ENCODE measurements at places on chromosomes 3 and 15.

DNA sequence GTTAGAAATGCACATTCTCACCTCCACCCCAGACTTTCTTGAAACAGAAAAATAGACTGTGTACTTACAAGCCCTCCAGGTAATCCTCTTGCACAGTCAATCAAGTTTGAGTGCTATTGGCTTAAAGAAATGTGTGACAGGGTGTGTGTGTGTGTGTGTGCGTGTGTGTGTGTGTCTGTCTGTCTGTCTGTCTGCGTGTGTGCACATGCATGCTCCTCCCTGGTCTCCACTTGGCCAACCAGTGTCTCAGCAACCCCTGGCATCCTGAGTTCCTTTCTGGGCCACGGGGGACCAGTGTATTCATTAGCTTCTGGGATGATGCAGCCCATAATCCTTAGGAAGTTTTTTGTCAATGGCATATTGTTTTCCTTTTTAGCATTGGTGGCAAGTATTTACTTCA lies 128.8 kb upstream of the IL12A start:
- DNase-seq: no peak

- no peak for DNase-seq
Observed at GRCh38 chr15:32718227-32718820, 520 bp downstream of the GREM1 start.

- no peak for DNase-seq
Observed at GRCh38 chr3:105686278-105686897, 182.4 kb downstream of the CBLB start.

- no peak for DNase-seq
Observed at GRCh38 chr3:312160-312733, 115.7 kb downstream of the CHL1 start.

GRCh38 chr3:192915304-192915703 lies 2.4 kb downstream of the MB21D2 start:
- DNase-seq: no peak

DNA sequence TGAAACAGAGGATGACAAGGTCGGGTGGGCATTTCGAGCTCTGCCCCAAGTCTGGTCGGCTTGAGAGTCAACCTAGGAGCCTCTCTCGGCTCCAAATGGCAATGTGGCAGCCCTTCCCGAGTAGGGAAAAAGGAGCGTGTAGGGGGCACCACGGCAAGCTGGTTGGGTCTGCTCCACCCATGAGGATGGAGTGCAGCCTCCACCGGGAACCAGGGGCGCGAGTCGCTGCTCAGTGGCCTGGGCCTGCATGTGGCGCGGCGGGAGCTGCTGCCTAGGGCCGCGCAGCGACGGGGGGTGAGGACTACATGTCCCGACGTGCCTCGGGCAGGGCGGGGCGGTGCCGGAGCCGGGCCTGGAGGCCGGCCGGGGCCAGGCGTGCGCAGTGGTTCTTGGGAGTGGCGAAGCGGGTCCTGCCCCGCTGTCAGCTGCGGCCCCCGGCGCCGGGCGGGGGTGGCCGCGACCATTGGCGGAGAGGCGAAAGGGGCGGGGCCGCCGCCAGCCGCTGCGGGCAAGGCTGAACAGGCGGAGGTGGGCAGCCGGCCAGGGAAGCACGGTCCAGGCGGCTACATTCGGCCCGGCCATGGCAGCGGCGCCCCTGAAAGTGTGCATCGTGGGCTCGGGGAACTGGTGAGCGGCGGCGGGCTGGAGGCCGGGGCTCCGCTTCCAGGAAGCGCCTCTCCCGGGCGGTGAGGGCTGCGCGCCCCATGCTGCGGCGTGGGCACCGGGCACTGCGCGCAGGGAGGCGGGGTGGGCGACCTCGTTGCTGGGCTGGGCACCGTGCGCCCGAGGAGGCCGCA lies at the start of gene GPD1L:
Gene GPD1L (plus strand): TSS at position 489 of the 797 bp plus-strand sequence. CDS start 92 bp downstream, at position 581.
- DNase-seq: peak; percentile 89

DNA sequence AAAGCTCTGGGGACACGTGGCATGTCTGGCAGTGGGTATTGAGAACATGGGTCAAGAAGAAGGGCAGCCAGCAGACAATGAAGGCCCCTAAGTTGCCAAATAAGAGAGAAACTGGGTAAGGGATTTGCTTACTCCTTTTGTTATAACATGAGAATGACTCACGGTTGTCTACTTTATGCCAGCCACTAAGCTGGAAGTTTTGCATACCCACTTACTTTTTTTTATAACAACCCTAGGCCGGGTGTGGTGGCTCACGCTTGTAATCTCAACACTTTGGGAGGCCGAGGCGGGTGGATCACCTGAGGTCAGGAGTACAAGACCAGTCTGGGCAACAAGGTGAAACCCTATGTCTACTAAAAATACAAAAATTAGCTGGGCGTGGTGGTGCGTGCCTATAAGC lies 50.0 kb downstream of the DRD3 start:
- no peak for DNase-seq

DNA sequence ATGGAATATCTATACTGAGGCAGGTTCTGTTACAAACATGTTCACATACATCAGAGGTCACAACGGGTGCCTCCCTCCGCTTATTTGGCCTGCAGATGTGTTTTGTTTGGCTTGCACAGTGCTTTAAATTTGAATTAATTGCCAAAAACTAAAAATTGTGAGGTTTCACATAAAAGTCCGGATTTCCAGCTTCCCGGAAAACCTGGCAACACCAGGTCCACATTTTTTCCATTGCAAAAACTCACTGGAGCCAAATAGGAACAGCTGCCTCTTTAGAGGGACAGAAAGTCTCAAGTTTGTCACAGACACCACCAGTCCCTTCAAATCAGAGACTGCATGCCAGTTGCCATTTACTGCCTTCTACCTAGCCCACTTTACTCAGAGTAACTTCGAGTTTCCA lies 205.9 kb upstream of the MDFIC2 start:
- DNase-seq: no peak

GRCh38 chr15:59924096-59924495 lies 80.0 kb upstream of the FOXB1 start:
- DNase-seq: no peak

- no peak for DNase-seq
Observed at GRCh38 chr3:37676885-37677284, 184.8 kb upstream of the CTDSPL start.

GRCh38 chr15:75620058-75620820 lies 5.3 kb downstream of the SNUPN start:
- no peak for DNase-seq

- no peak for DNase-seq
Observed at GRCh38 chr15:44093836-44094235, 101.2 kb downstream of the FRMD5 start.

- DNase-seq: no peak
Observed at GRCh38 chr3:130423064-130423463, 77.6 kb downstream of the COL6A5 start.

DNA sequence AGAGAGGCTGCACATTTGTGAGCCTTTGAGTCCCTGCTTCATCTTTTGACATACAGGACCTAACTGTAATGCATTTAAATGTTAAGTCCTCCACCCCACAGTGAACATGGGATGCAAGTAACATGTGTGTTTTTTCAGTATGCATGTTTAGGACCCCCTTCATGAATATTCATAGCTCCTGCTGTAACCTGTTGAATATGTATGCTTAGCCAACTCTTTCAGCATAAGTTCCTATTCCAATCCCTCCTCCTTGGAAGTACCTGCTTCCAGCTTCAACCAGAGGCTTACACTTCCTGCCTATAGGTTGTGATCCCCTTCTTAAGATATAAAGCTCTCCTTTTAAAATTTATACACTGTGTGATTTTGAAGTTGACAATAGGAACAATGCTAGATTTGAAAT lies 36.9 kb upstream of the GNB4 start:
- no peak for DNase-seq

DNA sequence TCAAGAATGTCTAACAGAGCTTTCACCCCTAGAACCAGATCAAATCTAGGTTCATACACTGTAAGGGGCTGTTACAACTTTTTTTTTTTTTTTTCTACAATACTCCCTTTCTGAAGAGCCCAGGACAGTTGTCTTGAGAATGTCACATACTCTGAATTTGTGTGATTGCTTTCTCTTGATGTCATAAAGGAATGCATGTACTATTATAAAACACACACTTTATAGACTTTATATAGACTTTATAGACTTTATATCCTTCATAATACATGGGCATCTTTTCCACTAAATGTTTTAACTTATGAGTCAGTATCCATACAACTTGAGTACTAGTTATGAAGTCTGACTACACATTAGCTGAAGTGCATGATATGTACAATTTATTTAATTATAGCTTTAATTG lies 26.3 kb downstream of the RFX7 start:
- DNase-seq: no peak

GRCh38 chr3:125079675-125080045 lies 23.9 kb upstream of the HEG1 start:
- DNase-seq: no peak

- DNase-seq: no peak
Observed at GRCh38 chr3:38561746-38562466, 65.8 kb downstream of the EXOG start.

DNA sequence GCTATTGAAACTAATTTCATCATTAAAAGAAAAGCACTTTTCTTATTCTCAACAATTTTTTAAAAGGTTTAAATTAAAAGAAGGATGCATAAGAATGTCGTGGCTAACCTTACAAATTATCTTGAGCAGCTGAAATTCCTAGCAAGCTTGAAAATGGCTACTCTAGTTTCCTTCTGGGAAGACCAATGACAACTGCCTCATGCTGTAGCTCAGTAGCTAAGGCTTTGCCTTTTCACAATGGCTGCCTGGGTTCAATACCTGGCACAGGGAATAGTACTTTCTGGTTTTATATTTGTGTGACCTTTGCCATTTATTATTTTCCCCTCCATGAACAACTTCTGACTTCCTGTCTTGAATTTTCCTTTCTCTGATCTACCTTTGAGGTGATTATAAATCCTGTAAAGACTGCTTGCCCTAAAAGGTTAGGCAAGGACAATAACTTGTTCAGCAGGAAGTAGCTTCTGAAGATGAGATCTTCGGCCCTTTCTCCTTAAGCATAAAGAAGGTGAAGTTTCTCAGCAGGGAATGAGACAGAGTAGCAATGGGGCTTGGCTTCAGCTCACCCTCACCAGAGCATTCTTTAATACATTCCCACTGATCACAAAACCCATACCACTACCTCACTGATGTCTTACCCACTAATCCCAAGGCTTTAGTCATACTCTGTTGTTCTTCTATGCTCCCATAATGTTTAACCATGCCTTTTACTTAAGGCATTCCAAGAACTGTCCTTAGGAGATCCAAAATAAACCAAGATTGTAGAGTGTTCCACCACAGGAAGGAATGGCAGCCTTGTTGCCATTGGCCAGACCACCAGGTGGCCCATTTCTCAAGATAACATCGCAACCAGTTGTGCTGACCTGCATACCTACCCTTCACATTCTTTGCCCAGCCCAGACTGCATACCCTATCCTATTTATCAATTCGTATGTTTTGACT lies 276.8 kb downstream of the ULK4 start:
- no peak for DNase-seq

DNA sequence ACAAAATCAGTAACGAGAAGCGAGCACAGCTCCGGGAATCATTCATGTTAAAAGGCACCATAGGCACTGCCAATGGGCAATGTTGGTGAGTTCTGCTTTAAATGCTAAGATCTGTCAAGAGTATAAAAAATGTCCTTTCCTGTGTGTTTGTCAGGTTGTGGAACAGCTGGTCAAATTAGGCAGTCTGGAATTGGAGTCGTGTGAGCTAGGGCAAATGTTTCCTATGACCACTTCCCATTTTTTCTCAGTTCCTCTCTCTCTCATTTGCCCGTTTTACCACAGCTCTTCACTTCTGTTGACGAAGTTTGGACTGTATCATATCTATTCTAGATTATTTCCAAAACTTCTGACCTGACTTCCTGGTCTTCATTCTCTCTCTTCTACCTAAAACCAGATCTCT lies 60.8 kb upstream of the GOLIM4 start:
- DNase-seq: no peak

DNA sequence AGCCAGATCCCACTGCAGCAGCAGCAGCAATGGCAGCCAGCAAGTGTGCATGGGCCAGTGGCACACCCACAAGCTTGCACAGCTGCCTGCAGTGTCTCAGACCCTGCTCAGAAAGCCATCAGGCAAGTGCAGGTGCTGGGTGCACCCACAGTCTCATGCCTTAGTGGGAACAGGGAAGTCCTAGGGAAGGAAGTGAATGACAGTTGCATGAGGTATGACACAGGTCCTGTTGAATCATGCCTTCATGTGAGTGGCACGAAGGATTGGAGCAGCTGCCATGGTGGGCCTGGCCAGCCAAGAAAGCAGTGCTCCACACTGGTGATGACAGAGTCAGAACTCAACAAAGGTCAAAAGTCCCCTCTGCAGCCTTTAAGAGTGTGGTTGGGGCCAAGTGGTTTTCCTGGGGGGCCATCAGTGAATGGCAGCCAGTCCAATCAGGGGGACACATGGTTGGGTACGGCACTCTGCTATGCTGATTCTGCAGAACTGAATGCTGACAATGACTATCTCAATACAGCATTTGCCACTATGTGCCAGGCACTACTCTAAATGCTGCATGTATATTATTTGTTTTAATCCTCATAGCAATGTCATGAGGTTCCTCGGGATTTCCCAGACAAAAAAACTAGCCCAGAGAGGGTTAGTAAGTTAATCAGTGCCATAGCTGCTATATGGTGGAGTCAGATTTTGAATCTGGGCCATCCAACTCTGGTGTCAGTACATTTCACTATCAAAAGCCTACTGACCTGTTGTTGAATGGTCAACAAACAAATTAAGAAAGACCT lies 94.3 kb downstream of the AQP9 start:
- DNase-seq: no peak

- no peak for DNase-seq
Observed at GRCh38 chr3:128906031-128906803, 26.8 kb downstream of the ACAD9 start.

DNA sequence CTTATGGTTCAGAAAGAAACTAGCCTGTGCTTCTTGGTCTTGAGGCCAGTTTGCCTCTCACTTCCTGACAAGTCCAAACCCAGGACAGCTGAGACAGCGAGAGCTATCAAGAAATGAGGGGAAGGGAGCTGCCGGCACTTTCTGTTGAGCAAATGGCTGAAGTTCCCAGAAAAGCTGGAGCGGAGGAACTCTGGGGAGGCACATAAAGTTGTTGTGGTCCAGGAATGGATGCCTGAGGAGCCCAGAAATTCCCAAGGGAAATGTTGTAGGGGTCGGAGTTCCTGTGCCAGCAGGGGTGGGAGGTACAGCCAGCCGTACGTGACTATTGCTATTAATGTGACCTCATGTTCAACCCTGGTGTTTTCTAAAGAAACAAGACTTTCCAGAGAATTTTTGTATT lies 98.8 kb upstream of the TNFAIP8L3 start:
- no peak for DNase-seq

GRCh38 chr3:25916321-25916720 lies 126.4 kb downstream of the OXSM start:
- DNase-seq: no peak
